SJSA1 (cell line): ENCODE measurements at places on chromosomes 7 and 10. TPM values are rescaled to one million over a fixed set of nuclear protein-coding genes. Genes with fewer than 3 reads are reported as not detected.
A peak's percentile ranks its signal among the peaks of the same experiment; 100 is the strongest.

GRCh38 chr10:113681533-113682470, 2.1 kb downstream of the CASP7 start:
- DNase-seq: no peak

DNA sequence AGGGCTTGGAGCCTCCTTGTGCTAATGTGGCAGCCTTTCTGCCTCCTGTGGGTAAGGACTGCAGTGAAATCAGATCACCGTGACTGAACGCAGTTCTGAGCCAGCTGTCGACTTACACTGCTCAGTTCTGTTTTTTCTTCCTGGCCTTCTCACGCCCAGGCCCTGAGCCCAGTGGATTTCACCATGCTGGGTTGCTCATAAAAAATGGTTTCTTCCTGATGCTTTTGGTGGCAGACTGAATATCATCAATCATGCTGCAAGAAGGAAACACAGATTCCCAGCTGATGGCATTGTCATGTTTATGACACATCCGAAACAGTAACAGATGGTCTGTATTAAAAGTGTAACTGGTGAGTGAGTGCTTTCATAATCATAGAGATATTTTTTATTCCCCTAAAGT, 389.6 kb downstream of the GALNT17 start:
- no peak for DNase-seq

GRCh38 chr10:45608052-45608451, 64.5 kb downstream of the ZFAND4 start:
- no peak for DNase-seq

Gene SEPTIN7
- total RNA-seq: 420 and 460 TPM in 2 replicates

DNA sequence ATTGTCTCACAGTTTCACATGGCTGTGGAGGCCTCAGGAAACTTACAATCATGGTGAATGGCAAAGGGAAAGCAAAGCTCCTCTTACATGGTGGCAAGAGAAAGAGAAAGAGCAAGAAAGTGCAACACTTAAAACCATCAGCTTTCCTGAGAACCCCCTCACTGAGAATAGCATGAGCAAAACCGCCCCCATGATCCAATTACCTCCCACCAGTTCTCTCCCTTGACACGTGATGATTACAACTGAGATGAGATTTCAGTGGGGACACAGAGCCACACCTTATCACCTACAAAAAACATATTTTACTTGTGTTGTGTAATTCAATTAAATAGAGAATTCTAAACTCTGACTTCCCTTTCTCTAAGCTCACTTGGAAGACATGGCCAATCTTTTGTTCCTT, 80.2 kb downstream of the SEMA3C start:
- no peak for DNase-seq

DNA sequence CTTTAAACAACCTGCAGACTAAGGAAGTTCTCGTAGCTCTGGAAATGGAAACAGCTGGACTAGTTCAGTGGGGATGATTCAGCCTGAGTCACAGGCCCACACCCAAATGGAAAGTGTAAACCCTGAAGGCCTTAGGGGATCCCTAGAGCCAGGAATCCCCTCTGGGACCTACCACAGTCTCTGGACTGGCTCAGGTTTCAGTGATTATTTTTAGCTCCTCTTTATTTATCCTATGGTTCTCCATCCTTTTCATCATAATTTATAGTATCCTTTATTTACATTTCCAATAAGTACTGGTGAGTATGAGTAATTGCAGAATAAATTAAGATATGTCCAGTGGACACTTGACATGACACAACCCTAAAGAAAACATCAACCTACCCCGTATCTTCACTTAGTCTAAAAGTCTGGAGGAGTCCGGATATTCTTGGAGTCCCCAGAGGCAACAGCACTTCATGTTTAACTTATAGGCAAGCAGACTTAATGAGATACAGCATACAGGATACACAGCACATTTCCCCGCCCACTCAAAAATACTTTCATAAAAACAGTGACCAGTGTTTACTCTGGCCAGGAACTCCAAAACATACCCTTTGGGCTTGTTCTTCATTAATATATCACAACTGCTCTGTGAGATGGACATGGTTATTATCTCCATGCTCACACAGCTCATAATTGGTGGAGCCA, 28.4 kb upstream of the SEMA3E start:
- peak; percentile 88 for DNase-seq

DNA sequence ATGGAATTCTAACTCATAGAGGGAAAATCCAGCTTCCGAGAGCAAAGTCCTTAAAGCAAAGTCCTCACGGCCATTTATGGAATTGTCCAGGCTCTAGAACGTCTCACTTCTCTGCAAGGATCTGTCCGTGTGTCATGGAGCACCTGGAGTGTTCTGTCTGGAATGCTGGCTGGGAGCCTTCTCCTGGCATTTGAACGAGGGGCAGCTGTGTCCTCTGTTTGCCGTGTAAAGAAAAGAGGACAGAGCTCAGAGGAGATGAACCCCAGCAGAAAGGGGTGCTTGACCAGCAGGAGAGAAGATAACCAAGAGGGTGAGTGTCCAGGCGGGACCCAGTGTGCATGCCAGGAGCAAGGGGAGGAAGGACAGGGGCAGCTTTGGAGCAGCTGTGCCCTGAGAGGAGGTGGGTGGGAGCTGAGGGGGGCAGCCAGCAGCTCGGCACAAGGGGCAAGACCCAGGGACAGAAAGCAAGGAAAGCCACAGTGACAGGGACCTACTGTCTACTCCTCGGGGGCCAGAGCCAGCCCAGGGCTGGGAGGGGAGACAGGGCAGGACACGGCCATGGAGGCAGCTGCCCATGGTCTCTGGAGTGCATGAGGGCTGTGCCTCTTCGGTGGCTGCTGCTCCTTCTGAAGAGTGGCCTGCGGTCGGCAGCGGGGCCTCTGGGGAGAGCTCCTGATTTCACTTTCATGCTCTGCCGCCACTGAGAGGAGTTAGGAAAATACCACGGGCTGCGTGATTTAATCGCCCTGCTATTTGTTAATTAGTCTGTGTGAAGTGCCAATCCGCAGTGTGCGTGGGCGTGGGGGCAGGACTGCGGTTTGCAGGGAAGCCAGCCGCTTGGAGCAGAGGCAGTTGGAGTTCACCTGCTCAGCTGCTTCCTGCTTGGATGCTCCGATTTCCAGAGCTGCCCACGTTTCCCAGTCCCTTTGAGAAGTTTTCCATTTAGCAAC, 149.3 kb upstream of the SHH start:
- DNase-seq: no peak

DNA sequence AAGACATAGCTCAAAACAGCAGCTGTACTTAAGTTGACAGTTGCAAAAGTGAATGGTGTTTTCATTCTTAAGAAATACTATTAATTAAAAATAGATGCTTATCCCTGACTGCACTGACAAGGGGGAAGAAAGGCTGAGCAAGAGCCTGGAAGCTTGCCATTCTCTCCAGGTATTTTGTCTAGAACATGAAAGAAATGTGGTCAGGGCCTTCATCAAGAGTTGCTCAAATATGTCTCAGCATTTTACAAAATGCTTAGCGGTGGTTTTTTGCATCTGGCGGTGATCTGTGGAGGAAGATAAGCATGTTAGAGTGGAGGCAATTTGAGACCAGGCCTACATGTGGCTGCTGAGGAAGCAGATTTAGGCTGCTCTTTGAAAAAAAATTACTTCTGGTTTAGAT, 46.4 kb upstream of the CC2D2B start:
- DNase-seq: no peak

Gene AS3MT
- total RNA-seq: 0.09 and 0.45 TPM in 2 replicates

GRCh38 chr7:125568799-125569198, 639.2 kb upstream of the POT1 start:
- DNase-seq: no peak
